ENCODE measurements at places on chromosomes 3 and 15. TPM values are rescaled to one million over a fixed set of nuclear protein-coding genes. Genes with fewer than 3 reads are reported as not detected.

GRCh38 chr15:93372208-93372864, 283.3 kb upstream of the RGMA start:
- DNase-seq = no peak

The SLC2A2 gene
- total RNA-seq = not detected

GRCh38 chr3:32315441-32315840, 76.2 kb upstream of the CMTM7 start:
- no peak for DNase-seq

- no peak for DNase-seq
Measured at GRCh38 chr3:44400771-44401170, 62.2 kb downstream of the TCAIM start.

GRCh38 chr3:150490277-150490986, 55.9 kb downstream of the SERP1 start:
- DNase-seq = no peak

DNA sequence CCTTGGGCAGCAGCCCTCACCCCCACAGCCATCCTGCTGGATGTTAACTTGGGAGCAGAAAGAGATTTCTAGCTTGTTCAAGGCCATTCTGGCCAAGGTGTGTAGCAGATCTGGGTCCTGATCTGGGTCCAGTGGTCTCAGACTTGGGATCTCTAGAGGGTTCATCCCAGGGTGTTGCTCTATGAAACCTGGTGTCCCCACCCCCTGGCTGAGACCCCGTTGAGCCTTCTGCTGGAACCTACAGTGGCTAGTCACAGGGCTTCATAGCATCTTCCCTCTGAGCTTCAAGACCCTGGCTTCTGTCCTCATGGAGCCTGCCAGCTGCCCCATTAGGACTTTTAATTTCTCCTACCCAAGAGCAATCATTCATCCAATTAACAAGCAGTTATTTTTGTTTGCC, 64.3 kb downstream of the EPHB1 start:
- DNase-seq = no peak

DNA sequence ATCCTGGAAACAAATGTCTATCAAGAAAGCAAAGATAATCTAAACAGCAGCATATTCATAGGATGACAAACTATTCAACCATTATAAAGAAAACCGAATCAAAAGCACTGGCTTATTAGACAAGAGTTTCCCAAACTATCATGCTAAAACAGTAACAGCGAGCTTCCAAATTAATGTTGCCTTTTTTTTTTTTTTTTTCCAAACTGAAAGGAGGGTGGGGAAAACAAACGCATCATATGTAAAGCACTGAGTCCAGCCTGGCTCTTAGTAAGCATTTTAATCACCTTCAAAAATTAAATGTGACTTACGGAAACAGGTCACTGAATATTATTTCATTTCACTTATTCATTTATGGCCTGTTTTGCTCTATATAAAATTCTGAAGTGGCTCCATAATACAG, 2.3 kb downstream of the TJP1 start:
- DNase-seq = no peak

DNA sequence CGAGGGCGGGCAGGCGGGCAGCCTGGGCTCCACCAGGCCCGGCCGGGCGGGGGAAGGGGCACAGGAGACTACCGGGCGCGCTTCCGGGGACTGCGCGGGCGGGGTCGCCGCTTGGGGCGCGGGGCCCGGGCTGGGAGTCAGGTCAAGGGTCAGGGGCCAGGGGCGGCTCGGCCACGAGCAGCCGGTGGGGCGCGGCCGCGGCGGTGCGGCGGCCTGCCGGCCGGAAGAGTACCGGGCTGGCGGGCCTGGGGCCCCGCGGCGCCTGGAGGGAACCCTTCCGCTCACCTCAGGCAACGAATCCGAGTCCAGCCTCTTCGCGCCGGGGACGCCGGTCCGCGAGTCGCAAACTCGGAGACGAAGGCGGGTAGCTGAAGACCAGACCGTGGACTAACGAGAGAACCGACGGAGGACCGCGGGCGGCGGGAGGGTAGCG, 225 bp downstream of the RHOA start:
- DNase-seq = no peak

GRCh38 chr3:113852506-113852905, 13.9 kb downstream of the GRAMD1C start:
- DNase-seq = no peak

GRCh38 chr3:28036599-28037575, 204.5 kb upstream of the CMC1 start:
- DNase-seq = no peak

GRCh38 chr15:51368307-51368706, 26.9 kb downstream of the GLDN start:
- no peak for DNase-seq

DNA sequence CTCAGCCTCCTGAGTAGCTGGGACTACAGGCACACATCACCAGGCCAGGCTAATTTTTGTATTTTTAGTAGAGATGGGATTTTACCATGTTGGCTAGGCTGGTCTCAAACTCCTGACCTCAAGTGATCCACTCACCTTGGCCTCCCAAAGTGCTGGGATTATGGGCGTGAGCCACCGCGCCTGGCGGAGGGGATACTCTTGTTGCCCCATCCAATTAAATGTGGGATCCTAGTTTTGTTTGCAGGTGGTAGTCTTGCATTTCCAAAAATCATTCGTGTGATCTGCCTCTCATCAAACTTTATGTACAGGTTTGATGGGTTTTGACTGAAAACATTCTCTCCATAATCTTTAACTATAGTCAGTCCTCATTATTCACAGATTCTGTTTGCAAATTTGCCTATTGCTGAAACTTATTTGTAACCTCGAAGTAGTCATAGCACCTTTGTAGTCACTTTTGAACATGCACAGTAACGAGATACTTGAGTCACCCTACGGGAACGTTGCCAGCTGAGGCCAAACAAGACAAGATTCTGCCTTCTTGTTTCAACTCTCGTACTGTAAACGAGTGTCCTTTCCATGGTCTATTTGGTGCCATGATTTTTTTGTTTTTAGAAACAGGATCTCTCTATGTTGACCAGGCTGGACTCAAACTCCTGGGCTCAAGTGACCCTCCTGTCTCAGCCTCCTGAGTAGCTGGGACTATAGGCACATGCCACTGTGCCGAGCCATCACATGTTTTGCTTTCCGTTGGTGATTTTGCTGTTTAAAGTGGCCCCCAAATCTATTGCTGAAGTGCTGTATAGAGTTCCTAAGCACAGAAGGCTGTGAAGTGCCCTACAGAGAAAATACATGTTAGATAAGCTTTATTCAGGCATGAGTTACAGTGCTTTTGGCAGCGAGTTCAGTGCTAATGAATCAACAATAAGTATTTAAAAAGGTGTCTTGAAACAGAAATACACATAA, 8.1 kb upstream of the MAPK6 start:
- no peak for DNase-seq

The FANCD2OS gene
- total RNA-seq = not detected

GRCh38 chr3:120460862-120461261, 10.1 kb upstream of the FSTL1 start:
- no peak for DNase-seq

The TMEM212 gene
- total RNA-seq = not detected

The ADPRH gene
- 43.8 TPM for total RNA-seq

DNA sequence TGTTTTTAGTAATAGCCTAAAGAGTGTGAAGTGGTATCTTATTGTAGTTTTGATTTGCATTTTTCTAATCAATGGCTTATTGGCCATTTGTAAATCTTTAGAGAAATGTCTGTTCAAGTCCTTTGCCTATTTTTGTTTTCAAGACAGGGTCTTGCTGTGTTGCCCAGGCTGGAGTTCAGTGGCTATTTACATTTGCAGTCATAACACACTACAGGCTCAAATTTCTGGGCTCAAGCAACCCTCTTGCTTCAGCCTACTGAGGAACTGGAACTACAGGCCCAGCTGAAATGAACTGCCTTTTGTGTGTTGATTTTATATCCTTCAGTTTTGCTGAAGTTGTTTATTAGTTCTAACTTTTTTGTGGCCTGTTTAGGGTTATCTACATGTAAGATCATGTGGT, 27.9 kb downstream of the BSN start:
- DNase-seq = no peak

- no peak for DNase-seq
Measured at GRCh38 chr3:154225536-154225935, 98.8 kb downstream of the DHX36 start.

The ADAMTSL3 gene
- not detected for total RNA-seq

DNA sequence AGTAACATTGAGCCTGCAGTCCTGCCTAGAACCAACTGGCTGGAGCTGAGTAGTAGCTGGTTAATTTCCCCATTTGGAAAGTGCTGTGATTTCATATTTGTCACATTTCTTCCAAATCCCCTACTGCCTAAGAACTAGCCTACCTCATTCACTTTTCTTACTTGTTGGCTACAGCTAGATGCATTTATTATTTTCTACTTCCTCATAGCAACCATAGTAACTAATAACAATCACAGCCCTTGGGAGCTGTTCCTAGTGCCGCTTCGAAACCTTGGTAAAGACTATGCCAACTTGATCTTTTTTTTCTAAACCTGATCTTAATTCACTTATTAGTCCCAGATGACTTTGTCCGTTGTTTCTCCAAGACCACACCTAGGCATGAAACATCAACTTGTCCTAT, 240.3 kb downstream of the FGF12 start:
- DNase-seq = no peak

DNA sequence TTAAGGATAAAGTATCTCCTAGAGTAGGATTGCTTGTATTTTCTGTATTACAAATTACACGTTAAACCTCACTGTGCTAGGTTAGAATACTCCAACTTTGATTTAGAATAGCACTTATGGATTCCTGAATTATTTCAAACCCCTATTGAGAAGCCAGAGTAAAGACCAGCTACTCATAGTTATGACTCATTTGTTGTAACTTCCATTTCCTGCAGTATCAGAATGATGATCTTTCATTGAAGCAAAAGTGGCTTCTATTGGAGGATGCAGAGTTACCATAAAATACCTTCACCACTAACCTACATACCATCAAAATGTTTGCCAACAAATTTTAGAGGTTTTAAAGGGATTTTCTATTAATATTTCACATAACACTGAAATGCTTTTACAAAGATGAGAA, 1322.7 kb upstream of the ALCAM start:
- DNase-seq = no peak

The FRMD4B gene
- total RNA-seq = not detected

The HEG1 gene
- total RNA-seq = 7.2 TPM

GRCh38 chr3:113678773-113679172, 17.7 kb downstream of the USF3 start:
- DNase-seq = no peak

GRCh38 chr3:157078131-157078810, 81.7 kb downstream of the CCNL1 start:
- no peak for DNase-seq

The LMAN1L gene
- 2.2 TPM for total RNA-seq

The SYNPR gene
- total RNA-seq = not detected

- no peak for DNase-seq
Measured at GRCh38 chr3:23664459-23664858, 141.3 kb upstream of the UBE2E1 start.

The TYRO3 gene
- 0.22 TPM for total RNA-seq

DNA sequence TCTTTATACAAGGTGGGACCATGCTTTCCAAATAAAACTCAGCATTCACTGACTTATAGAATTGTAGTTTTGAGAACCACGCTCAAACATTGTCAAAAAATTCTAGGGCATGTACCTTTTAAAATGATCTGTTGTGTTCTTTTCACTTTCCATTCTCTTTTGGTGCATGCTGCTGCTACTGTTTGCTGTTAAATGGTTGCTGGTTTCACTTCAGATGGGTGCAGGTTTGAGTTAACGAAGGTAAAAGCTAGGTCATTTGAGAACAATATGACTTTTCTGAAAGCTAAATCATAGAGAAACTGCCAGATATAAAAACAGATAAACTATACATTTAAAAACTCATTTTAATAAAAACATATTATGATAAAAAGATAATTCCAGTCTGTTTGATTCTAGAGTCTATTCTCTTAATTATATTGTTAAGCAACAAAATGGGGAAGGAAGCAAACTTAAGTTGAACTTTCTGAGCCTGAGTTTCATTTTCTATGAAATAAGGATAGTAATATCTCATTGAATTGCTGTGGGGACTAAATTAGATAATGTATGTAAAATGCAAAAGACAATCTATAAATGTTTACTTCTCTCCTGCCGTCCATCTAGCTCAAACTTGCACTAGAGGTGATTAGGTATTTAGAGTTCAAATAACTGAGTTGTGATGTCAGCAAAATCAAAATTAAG, 82.4 kb downstream of the OXSM start:
- no peak for DNase-seq

DNA sequence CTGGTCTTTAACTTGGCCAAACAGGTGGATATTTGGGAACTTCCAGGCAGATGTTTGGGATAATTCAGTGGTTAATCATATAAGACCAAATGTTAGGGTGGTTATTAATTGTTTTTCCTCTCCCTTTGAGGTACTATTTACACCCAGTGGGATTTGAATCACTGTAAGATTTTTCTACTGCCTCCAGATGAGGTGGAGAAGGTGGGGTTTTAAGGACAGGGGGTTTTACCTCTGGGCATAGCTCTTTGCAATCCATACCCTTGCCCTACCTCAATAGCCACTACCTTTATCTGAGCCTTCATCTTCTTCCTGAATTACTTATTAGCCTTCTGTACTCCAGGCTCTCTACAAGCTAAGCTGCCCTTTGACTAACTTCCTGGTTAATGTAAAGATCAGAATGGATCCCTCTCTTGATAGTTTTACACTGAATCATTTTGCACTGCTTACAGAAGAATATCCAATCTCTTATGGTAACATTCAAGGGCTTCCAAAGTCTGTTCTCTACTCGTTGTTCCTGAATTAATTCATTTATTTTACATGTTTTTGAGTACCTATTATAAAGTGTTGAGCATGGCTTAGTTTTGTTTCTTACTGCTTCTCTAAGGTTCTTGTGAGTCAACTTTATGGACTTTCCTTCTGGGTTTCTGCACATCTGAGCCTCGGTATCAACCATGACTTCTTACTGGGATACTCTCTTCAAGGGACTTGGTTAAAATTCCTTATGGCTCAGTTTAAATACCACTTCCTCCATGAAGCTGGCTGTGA, 331.2 kb upstream of the TBL1XR1 start:
- no peak for DNase-seq

The OR5K3 gene
- total RNA-seq = not detected

The SOX14 gene
- total RNA-seq = not detected

GRCh38 chr3:120394347-120394746, 45.2 kb upstream of the LRRC58 start:
- DNase-seq = no peak

The SNURF gene
- total RNA-seq = 9.8 TPM

The IL5RA gene
- total RNA-seq = not detected

DNA sequence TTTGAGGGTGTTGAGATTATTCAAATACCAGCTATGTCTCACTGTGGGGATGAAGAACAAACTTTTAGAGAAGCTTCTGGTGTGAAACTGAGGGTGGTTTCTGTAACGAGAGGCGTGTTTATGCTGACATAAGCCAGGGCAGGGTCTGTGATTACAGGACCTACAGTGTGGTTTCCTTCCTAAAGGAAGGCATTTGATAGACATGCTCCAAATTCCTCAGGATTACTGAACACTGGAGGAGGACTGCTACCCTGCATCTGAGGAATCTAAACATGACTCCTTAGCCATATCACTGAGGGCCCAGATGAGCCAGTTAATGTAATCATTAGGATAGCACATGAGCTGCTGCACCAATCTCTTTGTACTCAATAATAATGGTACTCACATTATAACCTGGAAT, 328.4 kb upstream of the UMPS start:
- DNase-seq = no peak

GRCh38 chr3:142029052-142029642, 120.2 kb downstream of the TFDP2 start:
- DNase-seq = no peak

The KCNMB3 gene
- 6.9 TPM for total RNA-seq
